ENCODE measurements at places on chromosomes 13 and 19. TPM values are rescaled to one million over a fixed set of nuclear protein-coding genes. Genes with fewer than 3 reads are reported as not detected.

DNA sequence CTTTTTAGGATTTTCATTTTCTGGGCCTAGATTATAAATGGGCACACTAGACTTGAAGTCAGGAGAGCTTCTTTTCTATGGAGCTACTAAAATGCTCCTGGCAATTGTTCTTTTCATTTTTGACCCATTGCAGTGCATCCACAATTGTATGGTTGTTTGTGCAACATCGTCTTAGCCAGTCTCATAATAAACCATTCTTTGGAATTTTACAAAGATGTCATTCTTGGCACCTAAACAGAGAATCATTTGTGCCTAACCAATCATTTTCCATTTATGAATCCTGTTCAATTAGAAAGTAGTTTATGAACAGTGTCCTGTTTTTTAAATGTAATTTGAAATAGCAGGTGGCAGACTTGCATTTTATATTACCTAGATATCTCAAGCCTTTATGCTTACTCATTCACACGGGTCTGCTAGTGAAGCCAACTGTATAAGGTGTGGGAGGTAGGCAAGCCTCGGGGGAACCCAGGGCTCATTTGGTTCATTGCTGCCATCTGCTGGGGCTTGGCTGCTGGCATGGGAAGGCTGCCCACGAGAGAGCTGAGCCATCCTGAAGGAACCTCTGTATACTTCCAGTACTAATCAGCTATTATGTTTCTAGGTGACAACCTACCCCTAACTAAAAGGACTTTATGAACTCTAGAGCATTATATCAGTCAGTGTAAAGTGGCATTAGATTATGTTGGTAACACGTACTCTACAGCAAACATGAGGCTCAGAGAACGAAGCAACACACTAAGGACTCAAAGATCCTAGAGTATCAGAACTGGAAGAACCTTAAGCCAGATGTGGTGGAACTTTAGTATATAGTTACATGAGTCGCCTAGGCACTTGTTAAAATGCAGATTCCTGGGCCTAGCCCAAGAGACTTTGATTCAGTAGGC lies 60.0 kb downstream of the TPT1 start:
- no peak for DNase-seq

- no peak for DNase-seq
Measured at GRCh38 chr19:3459089-3459881, 21.0 kb downstream of the SMIM24 start.

Gene IGSF23
- total RNA-seq = not detected

GRCh38 chr19:6273701-6274601 lies 5.8 kb downstream of the MLLT1 start:
- no peak for DNase-seq

DNA sequence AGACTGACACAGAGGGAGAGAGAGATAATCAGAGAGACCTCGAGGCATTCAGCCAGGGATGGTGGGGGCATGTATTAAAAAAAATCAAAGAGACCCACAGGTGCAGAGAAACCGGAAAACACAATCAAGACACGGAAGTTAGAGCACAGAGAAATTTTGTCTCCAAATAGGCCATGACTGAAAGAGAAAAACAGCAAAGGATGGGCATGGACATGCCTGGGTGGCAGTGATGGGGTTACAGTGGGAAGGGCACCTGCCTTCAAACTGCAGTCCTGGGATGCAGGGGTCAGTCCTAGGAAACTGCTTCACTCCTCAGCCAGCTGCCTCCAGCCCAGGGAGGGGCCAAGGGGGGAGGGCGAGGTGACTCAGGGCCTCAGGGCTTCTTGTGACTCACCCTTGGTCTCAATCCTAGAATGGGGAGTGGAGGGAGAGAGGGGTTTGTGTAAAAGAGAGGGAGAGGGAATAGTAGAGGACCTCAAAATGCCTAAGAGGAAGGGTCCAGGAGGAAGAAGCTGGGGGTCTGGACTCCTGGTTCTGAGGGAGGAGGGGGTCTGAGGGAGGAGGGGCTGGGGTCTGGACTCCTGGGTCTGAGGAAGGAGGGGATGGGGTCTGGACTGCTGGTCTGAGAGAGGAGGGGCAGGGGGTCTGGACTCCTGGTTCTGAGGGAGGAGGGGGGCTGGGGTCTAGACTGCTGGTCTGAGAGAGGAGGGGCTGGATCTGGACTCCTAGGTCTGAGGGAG lies 3.6 kb upstream of the KCNN4 start:
- DNase-seq = peak; percentile 60

- DNase-seq = no peak
Measured at GRCh38 chr13:97951376-97951775, 2.1 kb upstream of the IPO5 start.
